HAP-1 (cell line): ENCODE measurements at places on chromosomes 3 and 15.

DNA sequence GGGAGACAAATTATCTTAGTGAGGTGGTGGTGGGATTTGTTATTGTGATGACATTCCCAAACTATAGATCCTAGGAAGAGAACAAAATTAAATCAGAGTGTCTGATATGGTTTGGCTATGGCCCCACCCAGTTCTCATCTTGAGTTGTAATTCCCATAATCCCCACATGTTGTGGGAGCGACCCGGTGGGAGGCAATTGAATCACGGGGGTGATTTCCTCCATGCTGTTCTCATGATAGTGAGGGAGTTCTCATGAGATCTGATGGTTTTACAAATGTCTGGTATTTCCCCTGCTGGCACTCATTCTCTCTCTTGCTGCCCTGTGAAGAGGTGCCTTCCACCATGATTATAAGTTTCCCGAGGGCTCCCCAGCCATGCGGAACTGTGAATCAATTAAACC is 62.0 kb downstream of the RPL22L1 start:
- no peak for DNase-seq

DNA sequence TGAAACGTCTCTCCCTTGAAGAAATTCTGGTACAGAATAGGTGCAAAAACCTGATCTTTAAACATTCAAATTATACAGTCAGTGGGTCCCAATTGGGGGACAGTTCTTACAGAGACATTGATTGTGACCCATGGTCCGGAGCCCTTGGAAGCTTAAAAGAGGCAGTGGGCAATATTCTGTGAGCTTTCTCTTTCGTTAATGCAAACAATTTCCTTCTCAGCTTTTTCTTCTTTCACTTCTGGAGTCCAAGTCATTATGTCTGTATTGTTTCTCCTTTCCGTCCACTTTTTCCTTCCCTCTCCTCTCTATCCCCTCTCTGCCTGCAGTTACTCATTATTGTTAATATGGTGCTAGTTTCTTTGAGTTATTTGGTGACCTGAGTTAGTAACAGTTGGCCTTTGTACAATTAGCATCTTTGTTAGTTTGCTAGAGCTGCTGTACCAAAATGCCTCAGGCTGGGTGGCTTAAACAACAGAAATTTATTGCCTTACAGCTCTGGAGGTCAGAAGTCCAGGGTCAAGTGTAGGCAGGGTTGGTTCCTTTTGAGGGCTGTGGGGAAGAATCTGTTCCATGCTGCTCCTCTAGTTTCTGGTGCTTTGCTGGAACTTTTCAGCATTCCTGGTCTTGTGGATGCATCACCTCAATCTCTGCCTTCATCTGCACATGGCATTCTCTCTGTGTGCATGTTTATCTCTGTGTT is 102.6 kb downstream of the GMPS start:
- DNase-seq, result no peak

DNA sequence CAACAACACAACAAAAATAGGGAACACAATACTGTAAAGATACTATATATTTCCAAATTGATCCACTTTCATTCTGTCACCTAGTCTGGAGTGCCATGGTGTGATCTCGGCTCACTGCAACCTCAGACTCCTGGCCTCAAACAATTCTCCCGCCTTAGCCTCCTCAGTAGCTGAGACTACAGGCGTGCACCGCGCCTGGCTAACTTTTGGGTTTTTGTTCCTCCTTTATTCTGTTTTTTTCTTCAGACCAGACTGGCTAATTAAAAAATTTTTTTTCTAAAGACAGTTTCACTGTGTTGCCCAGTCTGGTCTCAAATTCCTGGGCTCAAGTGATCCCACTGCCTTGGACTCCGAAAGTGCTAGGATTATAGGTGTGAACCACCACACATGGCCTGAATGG is 5.3 kb downstream of the BCL2L10 start:
- DNase-seq, result no peak

DNA sequence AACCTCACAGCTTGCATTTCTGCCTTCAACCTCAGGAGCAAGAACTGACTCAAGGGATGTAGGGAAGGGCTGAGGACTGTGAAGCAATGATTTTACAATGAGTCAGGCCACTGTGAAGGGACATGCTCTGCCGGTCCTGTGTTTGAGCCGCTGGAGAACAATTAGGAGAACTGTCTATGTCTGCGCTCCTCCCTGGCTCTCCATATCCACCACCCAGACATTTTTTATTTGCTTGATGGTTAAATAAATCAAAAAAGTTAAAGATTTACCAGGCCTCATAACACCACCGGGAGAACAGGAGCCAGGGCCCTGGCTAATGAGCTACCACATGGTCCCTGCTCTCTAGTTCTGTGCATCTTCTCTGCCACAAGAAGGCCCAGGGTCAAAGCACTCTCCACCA is 29.6 kb downstream of the SEC61A1 start:
- DNase-seq, result no peak

- peak; percentile 53 for DNase-seq
Measured at GRCh38 chr15:52780172-52780980, 9.8 kb downstream of the ONECUT1 start.

DNA sequence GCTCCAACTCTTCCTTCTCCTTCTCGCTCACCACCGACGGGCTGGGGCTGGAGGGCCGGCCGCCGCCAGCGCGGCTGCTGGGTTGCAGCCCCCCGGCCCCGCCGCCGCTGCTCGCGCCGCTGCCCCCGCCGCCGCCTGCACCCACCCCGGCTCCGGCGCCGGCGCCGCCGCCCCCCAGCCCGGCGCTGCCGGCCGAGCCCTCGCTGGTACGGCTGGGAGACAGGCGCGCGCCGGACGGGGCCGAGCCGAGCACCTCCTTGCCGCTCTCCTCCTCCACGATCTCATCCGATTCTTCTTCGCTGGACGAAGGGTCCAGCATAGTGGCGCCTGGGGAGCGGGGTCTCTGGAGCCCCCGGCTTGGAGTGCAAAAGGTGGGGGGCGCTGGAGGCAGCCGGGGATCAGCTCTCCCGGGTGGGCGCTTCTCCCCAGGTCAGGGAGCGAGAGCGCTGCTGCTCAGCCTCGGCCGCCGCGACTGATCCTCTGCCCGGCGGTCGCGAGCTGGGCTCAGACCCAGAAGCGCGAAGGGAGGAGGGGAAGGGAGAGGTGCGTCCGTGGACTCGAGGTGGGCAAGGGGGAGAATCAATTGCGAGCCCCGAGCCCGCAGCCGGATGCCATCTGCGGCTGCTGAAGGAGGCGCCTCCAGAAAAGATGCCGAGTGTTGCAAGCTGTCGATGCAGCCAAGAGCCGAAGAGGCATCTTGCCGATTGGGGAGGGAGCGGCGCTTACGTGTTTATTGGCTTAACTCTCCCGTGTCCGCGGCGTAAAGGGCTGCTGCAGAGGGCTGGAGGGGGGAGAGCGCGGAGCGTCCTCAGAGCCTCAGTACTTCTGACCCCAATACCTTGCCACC is at the start of gene CADPS:
TSS of gene CADPS (minus strand) at position 706 of the 847 bp plus-strand sequence. CDS start at position 319, 387 bp downstream.
- no peak for DNase-seq

DNA sequence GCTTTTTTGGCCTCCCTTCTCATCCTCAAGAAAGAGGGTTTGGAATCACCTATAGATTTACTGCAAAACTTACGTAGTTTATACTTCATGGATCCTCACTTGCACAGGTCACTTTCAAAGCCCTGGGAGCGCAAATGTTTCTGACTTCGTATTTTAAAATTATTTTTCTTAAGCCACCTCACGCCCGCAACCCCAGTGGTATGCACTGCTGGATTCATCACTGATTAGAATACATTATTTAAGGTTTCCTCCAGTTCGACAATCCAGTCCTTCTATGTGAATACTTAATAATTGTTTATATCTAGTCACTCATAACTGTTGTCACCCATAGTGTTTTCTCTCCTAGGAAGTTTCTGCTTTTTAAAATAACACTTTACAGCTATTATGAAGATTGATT is 339.9 kb downstream of the CHL1 start:
- no peak for DNase-seq

DNA sequence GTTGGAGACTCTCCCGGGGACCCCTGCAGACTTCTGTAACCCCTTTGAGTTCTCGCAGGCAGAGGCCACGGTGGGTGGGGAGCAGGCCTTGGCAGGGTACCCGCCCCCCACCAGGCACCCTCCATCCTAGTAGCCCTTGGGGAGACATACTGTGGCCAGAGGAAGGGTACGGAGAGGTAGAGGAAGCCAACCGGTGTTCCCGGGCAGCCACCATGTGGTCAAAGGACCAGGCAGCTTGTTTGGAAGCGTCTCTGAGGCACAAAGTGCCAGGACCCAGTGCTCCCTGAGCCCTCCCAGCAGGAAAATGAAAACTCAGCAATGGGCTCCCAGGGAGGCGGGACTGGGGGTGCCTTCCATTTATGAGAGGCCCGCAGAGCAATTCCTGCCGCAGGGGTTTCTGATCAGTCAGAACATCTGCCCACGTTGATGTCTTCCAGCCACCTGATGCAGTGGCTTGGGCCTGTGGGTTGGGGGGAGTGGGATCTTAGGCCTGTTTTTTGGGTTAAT is 53.0 kb upstream of the CGNL1 start:
- no peak for DNase-seq

DNA sequence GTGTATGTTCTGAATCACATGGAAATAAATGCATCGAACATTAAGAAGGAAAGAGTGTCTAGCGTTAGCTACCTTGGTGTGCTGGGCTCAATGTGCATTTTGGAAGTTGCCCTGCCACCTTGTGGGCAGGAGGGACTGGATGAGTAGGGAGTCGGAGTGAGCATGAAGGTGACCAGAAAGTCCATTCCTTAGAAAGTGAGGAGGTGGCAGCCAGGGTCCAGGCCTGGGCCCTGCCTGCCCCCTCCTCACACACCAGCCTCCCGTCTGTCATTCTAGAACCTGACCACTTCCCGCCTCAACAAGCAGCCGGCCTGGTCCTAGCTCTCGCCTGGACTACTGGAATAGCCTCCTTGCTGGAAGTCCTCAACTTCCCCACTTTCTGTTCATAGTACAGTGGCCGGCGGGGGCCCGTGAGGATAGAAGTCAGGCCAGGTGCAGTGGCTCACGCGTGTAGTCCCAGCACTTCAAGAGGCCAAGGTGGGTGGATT is 10.2 kb upstream of the GATA2 start:
- no peak for DNase-seq

GRCh38 chr3:59545374-59545773 is 495.5 kb upstream of the CFAP20DC start:
- no peak for DNase-seq

- no peak for DNase-seq
Measured at GRCh38 chr3:21542656-21543379, 208.2 kb downstream of the ZNF385D start.
